ENCODE measurements at places on chromosomes 5 and 9.

GRCh38 chr5:103208460-103208859 is 50.1 kb upstream of the MACIR start:
- DNase-seq: no peak

- no peak for DNase-seq
These were observed 480.1 kb upstream of the MPDZ start for GRCh38 chr9:13759551-13759950.

- no peak for DNase-seq
These were observed 84.3 kb downstream of the SLF1 start for GRCh38 chr5:94702729-94703128.

DNA sequence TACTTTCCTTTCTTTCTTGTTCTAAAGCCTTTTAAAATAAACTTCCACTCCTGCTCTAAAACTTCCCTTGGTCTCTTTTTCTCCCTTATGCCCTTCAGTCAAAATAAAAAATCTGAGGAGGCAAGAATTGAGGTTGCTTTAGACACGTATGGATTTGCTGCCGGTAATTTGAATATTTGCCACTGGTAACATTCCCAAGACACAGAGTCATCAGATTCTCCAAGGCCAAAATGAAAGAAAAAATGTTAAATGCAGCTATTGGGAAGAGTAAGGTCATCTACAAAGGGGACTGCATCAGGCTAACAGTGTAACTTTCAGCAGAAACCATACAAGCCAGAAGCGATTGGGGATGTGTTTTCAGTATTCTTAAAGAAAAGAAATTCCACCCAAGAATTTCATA is 311.1 kb downstream of the CDH18 start:
- DNase-seq: no peak

GRCh38 chr5:96283589-96283988 is 149.5 kb downstream of the PCSK1 start:
- DNase-seq: no peak

GRCh38 chr9:93268551-93269314 is 84.8 kb downstream of the WNK2 start:
- no peak for DNase-seq

- DNase-seq: no peak
These were observed 250.4 kb downstream of the NSG2 start for GRCh38 chr5:174295702-174296436.

DNA sequence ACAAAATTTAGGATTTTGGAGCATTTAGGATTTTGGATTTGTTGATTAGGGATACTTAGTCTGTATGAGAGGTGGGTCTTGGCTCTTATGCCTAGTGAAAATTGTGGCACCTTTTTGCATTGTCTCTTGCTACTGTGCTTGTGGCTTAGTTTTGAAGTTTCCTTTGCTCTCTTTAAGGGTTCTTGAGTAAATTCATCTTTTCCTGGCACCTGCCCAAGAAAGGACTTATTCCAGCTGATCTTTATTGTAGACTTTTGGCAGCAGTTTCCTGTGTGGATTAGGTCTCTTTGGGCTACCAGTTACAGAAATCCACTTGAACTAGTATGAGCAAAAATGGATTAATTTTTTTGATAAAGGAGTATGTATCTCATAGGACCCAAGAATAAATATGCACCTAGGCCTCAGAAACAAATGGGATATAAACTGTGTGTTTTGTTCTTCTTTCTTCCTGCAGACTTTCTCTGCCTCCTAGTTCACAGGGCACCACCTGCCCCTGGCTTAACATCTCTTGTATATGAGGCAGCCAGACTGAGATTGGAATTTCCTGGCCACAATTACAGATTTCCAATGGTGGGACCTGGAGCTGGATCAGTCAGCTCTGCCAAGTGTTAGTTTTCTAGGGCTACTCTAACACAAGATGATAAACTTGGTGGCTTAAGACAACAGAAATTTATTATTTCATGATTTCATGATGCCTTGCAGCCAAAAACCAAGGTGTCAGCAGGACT is 44.6 kb downstream of the FOCAD start:
- DNase-seq: no peak

DNA sequence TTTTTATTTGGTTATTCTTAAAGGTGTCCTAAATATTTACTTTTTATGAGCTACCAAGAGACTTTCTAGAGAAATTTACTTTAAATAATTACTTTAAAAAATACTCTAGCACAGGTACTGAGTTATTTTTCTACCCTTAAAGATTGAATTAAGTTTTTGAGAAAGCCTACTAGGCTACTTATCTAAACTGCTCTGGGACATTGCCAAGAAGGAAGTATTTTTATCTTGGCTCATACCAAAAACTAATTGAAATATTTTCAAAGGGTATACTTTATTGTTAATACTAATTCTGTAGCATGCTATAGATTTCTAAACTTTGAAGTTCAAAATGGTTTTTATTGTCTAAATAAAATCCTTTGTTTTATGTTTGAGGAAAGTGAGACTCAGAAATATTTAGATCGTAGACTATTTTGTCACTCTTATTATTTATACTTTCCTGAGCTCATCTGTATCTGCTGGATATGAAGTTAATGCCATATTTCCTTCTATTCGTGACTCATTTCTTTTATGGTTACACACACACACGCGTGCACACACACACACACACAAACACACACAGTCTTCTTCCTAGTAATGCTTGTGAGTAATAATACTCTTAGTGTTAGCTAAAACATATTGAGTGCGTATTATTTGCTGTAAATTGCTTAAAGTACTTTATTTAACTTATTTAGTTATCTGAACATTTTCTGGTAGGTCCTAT is 89.5 kb downstream of the MAN2A1 start:
- no peak for DNase-seq

GRCh38 chr5:135208903-135209721 is 175.1 kb upstream of the PITX1 start:
- no peak for DNase-seq

DNA sequence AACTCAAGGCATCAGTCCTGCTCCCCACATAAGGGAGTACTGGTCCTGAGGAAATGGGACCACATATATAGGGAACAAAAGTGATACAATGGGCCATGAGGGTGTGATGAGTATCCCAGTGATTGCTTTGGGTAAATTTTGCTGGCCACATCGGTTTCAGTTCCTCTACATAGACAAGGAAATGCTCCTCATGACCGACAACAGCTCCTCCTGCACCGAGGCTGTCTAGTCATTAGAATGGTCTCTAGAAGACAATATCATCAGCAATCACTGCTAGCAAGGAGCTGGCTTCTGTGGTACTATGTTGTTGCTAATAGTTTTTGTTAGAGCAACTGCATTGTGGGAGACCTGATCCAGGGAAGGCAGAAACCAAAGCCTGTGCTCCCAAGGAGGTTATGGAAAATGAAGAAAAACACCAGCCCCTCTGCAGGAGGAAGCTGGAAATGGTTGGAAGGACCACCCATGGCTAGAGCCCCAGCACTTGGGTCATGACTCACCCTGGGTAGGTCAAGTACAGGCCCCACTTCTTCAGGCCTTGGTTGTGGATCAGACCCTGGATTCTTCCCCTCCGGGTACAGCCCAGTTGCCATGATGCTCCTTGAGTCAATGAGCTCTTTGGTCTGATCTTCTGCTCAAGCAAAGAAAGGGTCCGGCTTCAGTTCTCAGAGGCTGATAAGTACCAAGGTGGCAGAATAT is 3.4 kb upstream of the CTSL start:
- DNase-seq: no peak

DNA sequence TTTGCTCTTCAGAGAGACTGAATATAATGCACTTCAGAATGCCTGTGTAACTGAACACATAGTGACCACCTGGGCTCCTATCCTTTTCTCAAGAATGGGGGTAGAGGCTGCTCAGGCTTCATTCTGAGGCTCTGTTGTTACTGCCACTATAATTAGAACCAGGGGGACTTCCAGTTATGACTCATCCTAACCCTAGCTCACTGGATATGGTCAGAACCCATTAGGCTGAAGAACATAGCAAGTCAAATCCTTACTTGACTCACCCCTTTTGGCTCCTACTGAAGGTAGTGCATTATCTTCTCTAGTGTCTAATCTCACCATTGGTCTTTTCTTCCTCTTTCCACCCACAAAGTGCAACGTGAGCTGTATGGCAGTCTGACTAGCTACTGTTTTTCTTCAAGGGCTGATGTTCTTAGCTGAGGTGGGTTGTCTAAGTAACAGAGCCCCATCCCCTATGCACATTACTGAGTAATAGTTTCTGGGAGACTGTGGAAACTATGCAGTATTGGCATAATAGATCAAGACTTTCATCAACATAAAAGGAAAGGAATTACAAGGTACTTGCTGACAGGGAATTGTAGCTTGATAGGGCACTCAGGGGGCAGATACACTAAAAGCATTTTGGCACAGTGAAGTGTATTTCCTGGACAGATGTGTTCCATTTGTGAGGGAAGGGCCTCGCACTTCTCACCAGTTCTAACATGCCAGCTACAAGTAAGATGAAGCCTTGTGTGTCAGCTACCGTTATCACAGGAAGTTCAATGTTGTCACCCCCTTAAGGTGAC is 431.0 kb upstream of the MEF2C start:
- no peak for DNase-seq
